Left cardiac atrium (tissue), 4 donors: ENCODE measurements at places on chromosomes 16 and 17. TPM values are rescaled to one million over a fixed set of nuclear protein-coding genes. Genes with fewer than 3 reads are reported as not detected.

RASD1 gene
- 55.1 TPM for total RNA-seq

TBC1D26 gene
- not detected for total RNA-seq

SBK1 gene
- 0.42 TPM for total RNA-seq

KCNH6 gene
- total RNA-seq = not detected

CLDN9 gene
- 0.24 TPM for total RNA-seq

TVP23C gene
- 5.7 TPM for total RNA-seq

HSPB9 gene
- total RNA-seq = not detected

CCL4L2 gene
- total RNA-seq = not detected

ACAP1 gene
- total RNA-seq = 19.0 TPM

PRR35 gene
- total RNA-seq = not detected

FBXO39 gene
- total RNA-seq = 0.12 TPM
